CD8-positive, alpha-beta memory T cell (primary cell): ENCODE measurements at places on chromosomes 6 and 20. TPM values are rescaled to one million over a fixed set of nuclear protein-coding genes. Genes with fewer than 3 reads are reported as not detected.
A peak's percentile ranks its signal among the peaks of the same experiment; 100 is the strongest.

SEL1L2 gene
- not detected for total RNA-seq

- no peak for DNase-seq
Observed at GRCh38 chr20:19971116-19971515, 46.0 kb upstream of the NAA20 start.

- DNase-seq, result peak; percentile 58
Observed at GRCh38 chr20:54207743-54208547, at the start of gene PFDN4. Gene PFDN4, plus strand, starts transcription at chr20:54208087. Its CDS starts 14 bp downstream, at chr20:54208101.

DNA sequence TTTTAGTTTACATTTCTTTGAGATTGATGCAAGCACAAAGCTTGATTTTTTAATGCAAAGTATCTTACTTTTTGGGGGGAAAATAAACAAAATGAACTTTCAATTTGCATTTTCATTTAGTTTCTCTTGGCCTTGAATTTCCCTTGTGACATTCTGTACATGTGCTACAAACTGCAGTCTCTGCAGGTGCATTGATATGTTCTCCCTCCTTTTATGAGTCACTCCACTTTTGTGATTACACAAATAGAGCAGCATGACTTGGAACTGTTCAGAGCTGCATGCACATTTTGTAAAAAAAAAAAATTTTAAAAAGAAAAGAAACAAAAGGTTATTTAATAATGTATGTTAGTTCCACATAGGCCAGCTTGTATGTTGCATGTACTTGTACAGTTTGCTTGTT lies 220.0 kb upstream of the KCNQ5 start:
- no peak for DNase-seq

- peak; percentile 61 for DNase-seq
Observed at GRCh38 chr20:63750807-63751470, 11.4 kb downstream of the SLC2A4RG start.
